ENCODE measurements at places on chromosomes 1 and 21.

GRCh38 chr1:56370513-56370912 is 208.8 kb downstream of the PLPP3 start:
- no peak overlapping the region for H3K27ac ChIP-seq
- no peaks in the 10 kb centered on the region for H3K27me3 ChIP-seq
- no peak overlapping the region for H3K4me3 ChIP-seq
- H3K36me3 ChIP-seq: no peaks in the 10 kb centered on the region
- DNase-seq: no peak

GRCh38 chr1:184947497-184948256 is 26.6 kb downstream of the NIBAN1 start:
- H3K36me3 ChIP-seq: no peaks in the 10 kb centered on the region
- H3K4me3 ChIP-seq: no peak overlapping the region

DNA sequence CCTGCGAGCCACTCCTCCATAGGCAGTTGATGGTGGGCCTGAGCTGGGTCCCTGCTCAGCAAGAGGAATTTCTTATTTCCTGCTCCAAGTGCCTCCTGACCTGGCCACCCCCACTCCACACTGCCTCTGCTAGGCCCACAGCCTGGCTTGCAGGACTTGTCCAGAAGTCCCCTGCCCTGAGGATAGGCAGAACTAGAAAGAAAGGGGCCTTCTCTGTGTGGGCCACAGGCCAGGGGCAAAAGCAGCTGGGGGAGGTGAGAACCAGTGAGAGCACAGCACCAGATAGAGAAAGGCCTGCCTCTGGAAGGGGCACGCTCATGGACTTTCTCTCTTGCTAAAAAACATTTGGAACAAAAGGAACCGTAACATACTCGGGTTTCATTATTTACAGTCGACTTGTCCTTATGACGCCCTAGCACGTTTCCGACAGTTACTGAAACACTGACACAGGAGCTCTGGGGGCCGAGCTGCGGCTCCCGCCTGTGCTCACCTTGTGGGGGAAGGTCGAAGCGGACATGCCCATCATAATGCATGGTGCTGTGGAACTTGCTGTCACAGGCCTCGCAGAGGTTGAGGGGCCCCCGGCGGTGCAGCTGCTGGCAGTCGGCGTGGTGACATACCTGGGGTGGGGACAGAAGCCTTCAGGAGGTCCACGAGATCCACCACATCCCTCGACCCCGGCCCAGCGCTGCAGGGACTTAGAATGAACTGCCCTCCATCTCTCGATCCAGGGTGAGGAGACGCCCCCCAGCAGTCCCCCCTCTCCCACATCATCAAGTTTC is 11.3 kb upstream of the TNFRSF25 start:
- H3K4me1 ChIP-seq: no peaks in the 10 kb centered on the region
- no peaks in the 10 kb centered on the region for H3K36me3 ChIP-seq
- H3K27ac ChIP-seq: no peak overlapping the region
- H3K4me3 ChIP-seq: no peak overlapping the region

- peaks cover 5% of the 10 kb centered on the region for H3K27me3 ChIP-seq
- peak; percentile 94 for DNase-seq
- peaks cover 28% of the 10 kb centered on the region for H3K4me1 ChIP-seq
- peak overlapping the region; percentile 75 for H3K27ac ChIP-seq
- no peak overlapping the region for H3K4me3 ChIP-seq
- H3K36me3 ChIP-seq: no peaks in the 10 kb centered on the region
These were observed 7.7 kb upstream of the SLC26A9 start for GRCh38 chr1:205950826-205951549.

DNA sequence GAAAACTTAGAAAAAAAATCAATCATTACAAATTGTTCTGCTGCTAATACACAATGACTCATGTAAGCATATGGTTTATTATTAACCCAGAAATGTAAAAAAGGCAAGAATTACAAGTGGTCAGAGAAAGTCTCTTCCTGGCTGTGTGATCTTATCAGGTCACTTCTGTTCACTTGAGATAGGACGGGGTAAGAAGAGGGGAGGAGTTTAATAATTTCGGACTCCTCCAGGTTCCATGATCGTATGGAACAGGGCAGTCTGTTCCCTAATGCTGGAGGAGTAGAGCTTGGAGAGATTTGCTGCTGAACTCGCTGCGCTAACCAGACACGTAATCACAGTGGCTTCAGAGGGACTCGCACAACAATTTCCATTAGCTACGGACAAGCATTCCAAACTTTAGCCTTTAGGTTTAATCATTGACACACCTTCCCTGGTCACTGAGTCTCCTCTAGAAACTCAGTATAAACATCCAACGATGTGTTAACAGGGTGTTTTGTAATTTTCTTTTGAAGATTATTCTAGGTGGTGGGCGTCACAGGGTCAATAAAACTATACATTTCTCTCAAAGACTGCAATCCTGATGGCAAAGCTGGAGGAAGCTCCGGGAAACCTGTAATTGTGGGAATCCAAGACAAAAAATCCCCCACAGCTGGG is 1.3 kb downstream of the CRYZ start:
- peaks cover under 1% of the 10 kb centered on the region for H3K36me3 ChIP-seq
- peak overlapping the region; percentile 100 for H3K4me3 ChIP-seq
- H3K27ac ChIP-seq: 0 out of 2 replicates have a peak overlapping the region, but pooled peaks have one; percentile 2
- H3K27me3 ChIP-seq: no peaks in the 10 kb centered on the region
- DNase-seq: peak; percentile 55
- H3K4me1 ChIP-seq: peaks cover 32% of the 10 kb centered on the region

DNA sequence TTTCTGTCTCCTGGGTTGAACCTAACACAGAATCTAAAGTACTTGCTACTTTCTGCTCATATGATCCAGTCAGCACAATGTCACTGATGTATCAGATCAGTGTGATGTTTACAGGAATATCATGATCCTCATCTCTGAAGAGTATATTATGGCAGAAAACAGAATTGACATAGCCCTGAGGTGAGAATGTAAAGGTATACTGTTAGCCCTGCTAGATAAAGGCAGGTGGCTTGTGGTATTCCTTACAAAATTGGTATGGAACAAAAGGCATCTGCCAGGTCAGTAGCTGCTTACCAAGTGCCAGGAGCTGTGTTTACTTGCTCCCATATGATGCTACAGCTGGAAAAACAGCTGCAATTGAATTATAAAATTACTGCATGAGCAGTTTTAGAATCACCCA is 30.5 kb downstream of the AADACL4 start:
- H3K27ac ChIP-seq: no peak overlapping the region
- H3K4me1 ChIP-seq: no peaks in the 10 kb centered on the region
- H3K27me3 ChIP-seq: no peaks in the 10 kb centered on the region
- no peak overlapping the region for H3K4me3 ChIP-seq

DNA sequence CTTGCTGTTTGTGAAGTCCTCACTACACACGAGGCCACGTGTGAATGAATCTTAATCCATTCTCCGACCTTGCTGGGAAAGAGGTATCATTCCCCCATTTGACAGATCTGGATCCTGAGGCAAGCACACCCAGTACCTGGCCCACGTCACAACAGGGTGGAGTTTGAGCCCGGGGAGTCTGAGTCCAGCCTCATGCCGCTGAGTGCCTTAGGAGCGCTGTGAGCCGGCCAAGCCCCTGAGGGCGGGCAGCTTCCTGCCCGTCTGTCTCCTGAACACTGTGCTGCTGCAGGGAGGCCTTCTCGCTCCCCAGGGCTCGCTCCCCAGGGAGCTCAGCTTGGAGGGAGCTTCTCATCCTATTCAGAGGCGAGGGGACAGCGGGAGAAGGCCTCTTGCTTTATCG is 29.7 kb downstream of the SLC45A1 start:
- no peak overlapping the region for H3K27ac ChIP-seq
- no peak for DNase-seq
- H3K4me1 ChIP-seq: peaks cover 12% of the 10 kb centered on the region
- no peaks in the 10 kb centered on the region for H3K27me3 ChIP-seq
- H3K36me3 ChIP-seq: 0 out of 2 replicates have a peak, but pooled peaks cover under 1% of the 10 kb centered on the region
- H3K4me3 ChIP-seq: no peak overlapping the region

DNA sequence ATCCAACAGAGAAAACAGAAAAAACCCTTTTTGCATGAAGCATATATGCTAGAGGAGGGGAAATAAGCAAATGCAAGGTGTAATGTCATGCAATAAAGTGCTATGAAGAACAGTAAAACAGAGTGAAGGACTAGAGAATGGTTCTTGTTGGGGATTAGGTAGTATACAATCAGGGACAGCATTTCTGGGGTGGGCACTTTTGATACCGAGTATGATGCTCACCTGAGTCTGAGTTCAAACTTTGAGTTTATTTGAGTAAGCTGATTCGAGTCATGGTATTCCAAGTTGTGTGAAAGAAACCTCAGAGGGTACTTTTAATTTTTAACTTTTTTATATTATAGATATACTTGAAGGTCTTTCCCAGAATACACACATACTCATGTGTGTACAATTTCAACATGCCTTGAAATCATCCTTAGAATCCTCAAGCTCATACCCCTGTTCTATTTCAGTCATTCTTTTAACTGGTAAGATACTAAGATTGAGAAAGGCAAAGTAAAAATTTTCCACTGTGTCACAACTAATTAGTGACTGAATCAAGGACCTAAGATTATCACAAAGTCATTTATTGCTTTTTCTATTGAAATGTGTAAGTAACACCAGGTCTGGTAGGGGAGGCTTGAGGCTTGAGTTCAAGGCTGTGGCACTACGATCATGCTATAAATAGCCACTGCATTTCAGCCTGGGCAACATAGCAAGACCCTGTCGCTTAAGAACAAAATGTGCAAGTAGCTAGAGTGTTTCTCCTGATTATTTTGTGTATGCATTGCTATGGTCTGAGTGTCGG is 12.1 kb downstream of the LRRC8B start:
- no peaks in the 10 kb centered on the region for H3K4me1 ChIP-seq
- no peak overlapping the region for H3K27ac ChIP-seq
- H3K36me3 ChIP-seq: no peaks in the 10 kb centered on the region
- DNase-seq: no peak
- H3K27me3 ChIP-seq: no peaks in the 10 kb centered on the region

DNA sequence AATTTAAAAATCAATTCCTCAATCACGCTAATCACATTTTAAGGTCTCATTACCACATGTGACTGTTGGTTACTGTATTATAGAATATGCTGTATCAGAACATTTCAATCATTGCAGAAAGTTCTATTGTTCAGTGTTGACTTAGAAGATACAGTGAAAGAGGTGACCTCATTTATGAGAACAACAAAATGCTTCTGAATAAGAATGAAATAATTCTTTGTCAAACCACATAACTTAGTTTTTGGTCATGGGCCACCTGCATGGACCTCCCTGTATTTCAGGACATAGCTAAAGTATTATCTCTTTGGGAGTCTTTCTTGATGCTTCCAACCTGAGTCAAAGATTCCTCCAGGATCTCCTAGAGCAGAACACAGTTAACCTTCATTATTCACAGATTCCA is 22.3 kb downstream of the MFSD2A start:
- H3K36me3 ChIP-seq: no peaks in the 10 kb centered on the region
- H3K4me3 ChIP-seq: no peak overlapping the region
- peak; percentile 30 for DNase-seq

GRCh38 chr1:87338566-87338965 is 9.9 kb downstream of the LMO4 start:
- peaks cover 46% of the 10 kb centered on the region for H3K36me3 ChIP-seq
- no peak overlapping the region for H3K4me3 ChIP-seq
- peak; percentile 4 for DNase-seq
- peaks cover 42% of the 10 kb centered on the region for H3K4me1 ChIP-seq

GRCh38 chr1:223084464-223084866 is 58.6 kb downstream of the TLR5 start:
- H3K27ac ChIP-seq: no peak overlapping the region
- DNase-seq: no peak
- no peak overlapping the region for H3K4me3 ChIP-seq
- H3K4me1 ChIP-seq: 0 out of 2 replicates have a peak, but pooled peaks cover 3% of the 10 kb centered on the region

DNA sequence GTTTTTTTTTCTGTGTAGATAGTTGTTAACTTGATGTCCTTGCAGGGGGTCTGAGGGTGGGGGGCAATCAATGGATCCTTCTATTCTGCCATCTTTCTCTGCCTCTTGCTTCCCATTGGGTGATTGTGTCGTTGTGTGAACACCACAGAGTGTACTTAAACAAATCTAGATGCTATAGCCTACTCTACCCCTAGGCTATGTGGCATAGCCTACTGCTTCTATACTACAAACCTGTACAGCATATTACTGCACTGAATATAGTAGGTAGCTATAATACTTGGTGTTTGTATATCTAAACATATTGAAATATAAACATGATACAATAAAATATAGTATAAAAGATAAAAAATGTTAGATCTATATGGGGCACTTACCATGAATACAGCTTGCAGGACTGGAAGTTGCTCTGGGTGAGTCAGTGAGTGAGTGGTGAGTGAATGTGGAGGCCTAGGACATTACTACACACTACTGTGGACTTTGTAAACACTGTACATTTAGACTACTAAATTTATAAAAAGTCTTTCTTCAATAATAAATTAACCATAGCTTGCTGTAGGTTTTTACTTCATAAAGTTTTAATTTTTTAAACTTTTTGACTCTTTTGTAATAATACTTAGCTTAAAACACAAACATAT is 105.4 kb downstream of the CENPF start:
- no peaks in the 10 kb centered on the region for H3K27me3 ChIP-seq
- peak; percentile 52 for DNase-seq
- H3K4me1 ChIP-seq: peaks cover 19% of the 10 kb centered on the region
- no peak overlapping the region for H3K4me3 ChIP-seq
- H3K36me3 ChIP-seq: no peaks in the 10 kb centered on the region

GRCh38 chr1:207017615-207018559 is 14.7 kb downstream of the C1orf116 start:
- peaks cover 20% of the 10 kb centered on the region for H3K4me1 ChIP-seq
- H3K4me3 ChIP-seq: no peak overlapping the region
- no peaks in the 10 kb centered on the region for H3K36me3 ChIP-seq
- no peak overlapping the region for H3K27ac ChIP-seq
- DNase-seq: peak; percentile 68

GRCh38 chr1:204975021-204975420 is 68.0 kb upstream of the CNTN2 start:
- no peak for DNase-seq
- no peaks in the 10 kb centered on the region for H3K27me3 ChIP-seq
- H3K4me1 ChIP-seq: peaks cover 16% of the 10 kb centered on the region
- H3K4me3 ChIP-seq: no peak overlapping the region
- peaks cover 27% of the 10 kb centered on the region for H3K36me3 ChIP-seq

GRCh38 chr1:23244256-23244761 is 27.0 kb upstream of the HTR1D start:
- no peak overlapping the region for H3K27ac ChIP-seq
- H3K36me3 ChIP-seq: no peaks in the 10 kb centered on the region
- no peak for DNase-seq
- H3K27me3 ChIP-seq: no peaks in the 10 kb centered on the region
- H3K4me3 ChIP-seq: no peak overlapping the region

GRCh38 chr1:230320804-230321203 is 105.3 kb downstream of the PGBD5 start:
- no peak overlapping the region for H3K27ac ChIP-seq
- DNase-seq: no peak
- H3K36me3 ChIP-seq: no peaks in the 10 kb centered on the region
- no peak overlapping the region for H3K4me3 ChIP-seq
- H3K27me3 ChIP-seq: no peaks in the 10 kb centered on the region

DNA sequence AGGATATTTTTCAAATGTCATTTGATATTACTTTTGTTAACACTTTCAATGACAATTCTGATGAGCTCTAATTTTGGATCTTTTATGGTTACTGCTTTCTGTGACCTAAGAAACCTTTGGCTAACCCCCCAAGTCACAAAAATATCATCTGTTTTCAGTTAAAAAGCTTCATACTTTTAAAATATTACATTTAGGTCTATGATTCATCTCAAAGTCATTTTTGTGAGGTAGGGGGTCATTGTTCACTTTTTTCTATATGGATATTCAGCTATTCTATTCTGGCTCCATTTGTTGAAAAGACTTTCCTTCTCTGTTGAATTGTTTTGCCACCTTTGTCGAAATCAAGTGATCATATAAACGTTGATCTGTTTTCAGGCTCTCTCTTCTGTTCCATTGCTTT is 44.8 kb downstream of the UCHL5 start:
- peak; percentile 3 for DNase-seq
- no peaks in the 10 kb centered on the region for H3K36me3 ChIP-seq
- H3K27ac ChIP-seq: no peak overlapping the region
- H3K4me1 ChIP-seq: peaks cover 28% of the 10 kb centered on the region
- H3K27me3 ChIP-seq: no peaks in the 10 kb centered on the region
